ENCODE measurements at places on chromosomes 12 and 14.

- no peak for DNase-seq
Observed at GRCh38 chr12:81174664-81175063, 96.8 kb downstream of the ACSS3 start.

DNA sequence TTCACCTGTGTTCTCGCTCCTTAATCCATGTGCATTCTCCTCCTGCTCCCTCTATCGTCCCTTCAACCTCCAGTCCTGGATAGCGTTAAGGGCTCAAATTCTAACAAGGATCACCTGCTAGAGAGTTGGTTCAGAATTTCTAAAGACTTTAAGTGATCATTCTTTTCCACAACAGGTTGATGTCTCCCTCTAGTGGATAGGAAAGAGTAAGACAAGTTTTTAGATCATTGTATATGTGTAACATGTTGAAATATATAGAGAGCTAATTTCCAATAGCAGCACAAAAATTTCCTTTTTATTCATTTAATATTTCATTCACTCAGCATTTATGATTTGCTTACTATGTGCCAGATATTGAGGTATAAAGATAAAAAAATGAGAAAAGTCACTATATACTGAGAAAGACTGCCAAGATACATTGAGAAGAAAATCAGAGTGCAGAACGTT lies 9.3 kb upstream of the ESR2 start:
- DNase-seq, result no peak

- DNase-seq, result no peak
Observed at GRCh38 chr14:74763803-74764531, 851 bp downstream of the YLPM1 start.

GRCh38 chr12:42631513-42631912 lies 42.0 kb upstream of the PRICKLE1 start:
- DNase-seq, result no peak

- DNase-seq, result no peak
Observed at GRCh38 chr12:19778172-19778571, 338.9 kb downstream of the AEBP2 start.

GRCh38 chr12:123388951-123389559 lies 5.1 kb downstream of the KMT5A start:
- DNase-seq, result no peak

Measured in stimulated activated CD4-positive, alpha-beta T cell treated with anti-CD3 and anti-CD28 coated beads, Interleukin-1b, Interleukin-23, amount 100 ng/mL, for 1 hour (primary cell).